ENCODE measurements at places on chromosomes 5 and 9. TPM values are rescaled to one million over a fixed set of nuclear protein-coding genes. Genes with fewer than 3 reads are reported as not detected.

Gene IARS1
- total RNA-seq: 538 TPM

GRCh38 chr9:6785682-6786081 is 27.9 kb downstream of the KDM4C start:
- DNase-seq: no peak
- no peaks in the 10 kb centered on the region for H3K27me3 ChIP-seq
- no peaks in the 10 kb centered on the region for H3K36me3 ChIP-seq
- peaks cover 6% of the 10 kb centered on the region for H3K4me1 ChIP-seq

DNA sequence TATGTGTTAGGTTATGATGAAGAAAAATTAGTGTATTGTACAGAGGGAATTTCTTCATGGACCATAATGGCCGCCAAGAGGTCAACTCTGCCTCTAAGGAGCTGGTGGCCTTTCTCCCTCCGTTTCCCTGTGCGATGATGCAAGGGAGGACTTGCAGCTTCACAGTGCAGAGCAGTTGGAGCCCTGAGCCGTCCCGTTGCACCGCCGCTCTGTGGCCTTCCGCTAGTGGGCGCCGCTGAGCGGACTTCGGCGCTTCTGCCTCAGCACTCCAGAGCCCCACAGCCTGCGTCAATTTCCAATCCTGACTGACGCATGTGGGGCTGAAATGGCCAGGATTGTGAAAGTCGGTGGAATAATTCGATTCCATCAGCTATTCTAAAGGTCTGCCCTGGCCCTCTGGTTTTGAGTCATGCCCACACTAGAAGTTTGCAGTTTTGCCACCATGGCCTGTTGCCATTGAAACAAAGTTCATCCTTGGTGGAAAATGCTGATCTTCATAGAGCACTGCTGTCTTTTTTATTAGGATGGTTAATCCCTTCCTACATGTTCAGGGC is 22.7 kb upstream of the LECT2 start:
- no peak overlapping the region for H3K27ac ChIP-seq
- peaks cover 7% of the 10 kb centered on the region for H3K4me1 ChIP-seq
- DNase-seq: peak; percentile 45
- H3K36me3 ChIP-seq: no peaks in the 10 kb centered on the region
- H3K4me3 ChIP-seq: no peak overlapping the region
- H3K27me3 ChIP-seq: no peaks in the 10 kb centered on the region

Gene TOR4A
- total RNA-seq: 22.1 TPM

DNA sequence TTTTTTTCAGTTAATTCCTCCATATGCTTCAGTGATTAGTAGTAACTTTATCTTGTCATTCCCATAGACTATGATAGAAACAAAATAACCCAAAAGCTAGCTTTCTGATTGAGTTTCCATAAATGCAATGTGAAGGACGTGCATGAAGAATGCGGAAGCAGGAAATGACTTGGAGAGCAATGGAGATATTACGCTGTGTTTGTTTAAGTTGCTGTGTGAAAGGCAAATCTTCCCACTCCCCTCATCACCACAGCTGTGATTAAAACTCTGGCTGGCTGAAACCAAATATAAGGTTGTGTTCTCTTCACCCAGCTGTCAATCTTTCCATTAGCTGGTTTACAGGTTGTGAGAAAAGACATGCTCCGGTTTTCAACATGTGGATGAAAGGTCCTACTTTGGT is 83.9 kb downstream of the NR2F1-AS1 start:
- no peak overlapping the region for H3K4me3 ChIP-seq
- no peaks in the 10 kb centered on the region for H3K4me1 ChIP-seq
- peak; percentile 42 for DNase-seq

DNA sequence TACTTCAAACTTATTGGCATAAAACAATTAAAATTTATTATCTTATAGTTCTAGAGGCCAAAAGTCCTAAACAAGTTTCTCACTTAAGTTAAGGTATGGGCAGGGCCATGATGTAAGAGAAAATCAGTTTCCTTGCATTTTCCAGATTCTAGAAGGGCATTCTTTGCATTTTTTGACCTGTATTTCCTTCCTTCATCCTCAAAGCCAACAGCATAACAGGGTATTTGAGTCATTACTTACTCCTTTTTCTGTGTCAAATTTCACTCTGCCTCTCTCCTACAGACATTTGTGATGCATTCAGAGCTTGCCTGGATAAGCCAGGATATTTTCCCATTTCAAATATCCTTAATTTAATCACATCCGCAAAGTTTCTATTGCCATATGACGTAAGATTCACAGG is 1499.0 kb downstream of the EFNA5 start:
- no peak overlapping the region for H3K4me3 ChIP-seq
- no peaks in the 10 kb centered on the region for H3K4me1 ChIP-seq
- no peak overlapping the region for H3K27ac ChIP-seq
- no peaks in the 10 kb centered on the region for H3K27me3 ChIP-seq
- peak; percentile 73 for DNase-seq
- no peaks in the 10 kb centered on the region for H3K36me3 ChIP-seq

DNA sequence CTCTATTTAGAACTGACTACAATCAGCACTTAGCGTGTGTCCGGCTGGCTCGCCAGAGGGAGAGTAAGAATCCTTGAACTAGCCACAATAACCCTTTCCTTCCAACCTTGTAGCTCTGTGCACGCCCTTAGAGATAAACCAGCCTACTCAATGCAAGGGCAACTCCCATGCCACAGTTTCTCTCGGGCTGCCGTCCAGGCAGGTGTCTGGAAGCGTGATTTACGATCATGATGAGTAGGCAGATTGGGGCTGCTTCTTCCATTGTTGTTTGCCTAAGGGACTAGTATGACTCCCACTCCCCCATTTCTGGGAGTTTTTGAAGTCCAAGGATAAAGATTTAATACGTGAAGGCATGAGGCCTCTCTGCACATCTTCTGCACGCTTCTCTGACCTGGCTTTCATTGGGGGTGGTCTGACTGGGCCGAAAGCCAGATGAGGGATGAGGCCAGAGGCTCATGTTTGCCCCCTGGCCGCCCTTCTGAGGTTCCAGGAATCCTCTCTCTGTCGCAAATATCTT is 134.0 kb upstream of the MYO10 start:
- no peak overlapping the region for H3K4me3 ChIP-seq
- H3K27me3 ChIP-seq: no peaks in the 10 kb centered on the region
- no peak overlapping the region for H3K27ac ChIP-seq
- H3K4me1 ChIP-seq: no peaks in the 10 kb centered on the region

DNA sequence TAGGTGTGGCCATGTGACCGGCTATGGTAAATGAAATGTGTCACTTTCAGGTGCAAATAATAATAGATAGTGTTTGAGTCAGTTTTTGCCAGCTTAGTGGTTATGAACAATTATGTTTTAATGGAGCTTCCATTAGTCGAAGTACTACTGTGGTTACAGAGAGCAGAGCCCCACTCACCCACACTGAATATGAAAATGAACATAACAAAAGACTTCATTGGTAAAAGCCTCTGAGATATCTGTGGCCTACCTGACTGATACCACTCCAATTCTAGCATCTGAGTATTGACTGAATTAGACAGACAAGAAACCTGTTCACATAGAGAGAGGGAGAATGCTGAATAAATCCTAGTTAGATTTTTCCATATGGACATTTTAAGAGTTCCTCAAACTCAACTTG is 405.6 kb downstream of the BRINP1 start:
- no peaks in the 10 kb centered on the region for H3K36me3 ChIP-seq
- DNase-seq: no peak
- H3K27ac ChIP-seq: no peak overlapping the region
- no peaks in the 10 kb centered on the region for H3K27me3 ChIP-seq

Gene RORB
- 2.1 TPM for total RNA-seq

Gene HK3
- total RNA-seq: under 0.01 TPM

Gene GTF3C5
- 32.4 TPM for total RNA-seq

- no peak overlapping the region for H3K27ac ChIP-seq
- H3K4me1 ChIP-seq: no peaks in the 10 kb centered on the region
- peak; percentile 16 for DNase-seq
- H3K4me3 ChIP-seq: no peak overlapping the region
- no peaks in the 10 kb centered on the region for H3K27me3 ChIP-seq
Measured at GRCh38 chr5:170076211-170076610, 29.5 kb upstream of the FOXI1 start.

GRCh38 chr5:173858670-173859407 is 29.3 kb upstream of the CPEB4 start:
- H3K4me1 ChIP-seq: no peaks in the 10 kb centered on the region
- H3K4me3 ChIP-seq: no peak overlapping the region
- no peaks in the 10 kb centered on the region for H3K36me3 ChIP-seq
- H3K27ac ChIP-seq: no peak overlapping the region

- peak; percentile 78 for DNase-seq
- H3K36me3 ChIP-seq: peaks cover 2% of the 10 kb centered on the region
- H3K4me3 ChIP-seq: no peak overlapping the region
- no peaks in the 10 kb centered on the region for H3K27me3 ChIP-seq
Measured at GRCh38 chr9:38018958-38019602, 49.9 kb downstream of the SHB start.
